Activated CD4-positive, alpha-beta T cell treated with anti-CD3 and anti-CD28 coated beads for 4 hours (primary cell): ENCODE measurements at places on chromosomes 6 and 20.

DNA sequence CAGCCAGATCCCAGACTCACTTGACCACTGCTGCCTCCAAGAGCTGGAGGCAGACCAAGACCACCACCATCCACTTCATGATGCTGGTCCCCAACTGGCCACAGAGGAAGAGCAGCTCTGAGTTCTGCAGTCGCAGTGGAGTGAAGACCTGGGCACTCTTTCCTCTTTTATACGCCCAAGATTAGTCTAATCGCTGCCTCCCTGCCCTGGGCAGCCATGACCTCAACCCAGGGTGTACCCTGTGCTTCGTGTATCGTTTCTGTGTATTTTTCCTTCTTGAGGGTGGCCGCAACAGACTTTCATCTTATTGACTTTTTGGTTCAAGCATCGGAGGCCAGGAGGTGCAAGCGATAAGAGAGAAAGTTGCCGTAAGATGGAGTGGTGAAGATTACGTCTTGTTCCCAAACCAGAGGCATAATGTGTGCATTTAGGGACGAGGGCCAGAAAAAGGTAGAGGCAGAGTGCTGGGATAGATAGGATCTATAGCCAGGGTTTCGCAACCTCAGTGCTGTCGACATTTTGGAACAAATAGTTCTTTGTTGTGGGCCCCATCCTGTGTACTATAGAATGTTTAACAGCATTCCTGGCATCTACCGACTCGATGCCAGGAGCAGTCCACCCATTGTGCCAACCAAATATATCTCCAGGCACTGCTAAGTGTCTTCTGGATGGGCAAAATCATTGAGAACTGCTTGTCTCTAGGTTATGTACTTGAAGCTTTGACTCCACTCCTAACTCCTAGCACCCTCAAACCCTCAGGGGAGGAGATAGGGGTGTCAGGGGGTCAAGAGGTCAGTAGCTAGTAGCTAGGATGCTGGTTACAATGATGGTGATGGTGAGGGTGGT, at the start of gene PGC:
Gene PGC (minus strand): TSS at position 142 of the 846 bp plus-strand sequence. CDS start 63 bp downstream, at position 79.
- DNase-seq: no peak

- DNase-seq: no peak
These were observed 5.0 kb downstream of the TSPO2 start for GRCh38 chr6:41047306-41047705.

GRCh38 chr6:19329078-19329477, 508.1 kb upstream of the ID4 start:
- DNase-seq: no peak

- DNase-seq: no peak
These were observed 3.5 kb upstream of the SLC44A4 start for GRCh38 chr6:31882344-31882743.
